ENCODE measurements at places on chromosomes 4 and X. TPM values are rescaled to one million over a fixed set of nuclear protein-coding genes. Genes with fewer than 3 reads are reported as not detected.

DNA sequence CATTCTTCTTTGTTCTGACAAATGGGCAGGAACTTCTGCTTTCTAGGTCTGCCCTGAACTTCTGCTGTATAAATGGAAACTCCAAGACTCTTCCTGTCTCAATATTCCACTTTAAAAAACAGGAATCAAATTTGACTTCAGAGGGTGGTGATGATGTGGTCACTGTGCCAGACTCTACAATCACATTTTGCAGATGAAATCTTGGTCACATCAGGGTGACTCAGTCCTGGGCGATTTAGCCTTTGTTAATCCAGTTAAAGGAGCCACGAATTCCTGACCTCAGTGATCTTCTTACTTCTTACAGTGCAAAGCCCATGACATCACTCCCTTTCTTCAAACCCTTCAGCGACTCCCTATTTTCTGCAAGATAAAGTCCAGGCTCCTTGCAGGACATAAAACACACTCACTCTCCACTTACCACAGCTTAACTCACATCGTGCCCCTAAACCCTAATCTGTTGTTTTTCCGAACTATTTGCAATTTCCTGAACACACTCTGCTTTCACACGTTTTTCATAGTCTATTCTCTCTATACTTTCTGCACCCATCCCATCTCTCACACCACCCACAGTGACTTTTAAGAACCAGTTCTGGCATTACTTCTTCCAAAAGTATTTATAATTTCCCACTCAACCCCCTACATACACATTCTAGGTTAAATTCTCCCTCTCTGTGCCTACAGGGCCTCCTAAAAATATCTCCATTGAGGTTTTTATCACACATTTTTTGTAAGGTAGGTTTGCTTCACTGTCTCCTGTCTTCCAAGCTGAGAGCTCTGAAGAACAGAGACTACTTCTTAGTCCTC lies 11.1 kb downstream of the GASK1B start:
- no peak for DNase-seq

GRCh38 chr4:3283483-3283882 lies 9.3 kb upstream of the RGS12 start:
- no peak for DNase-seq

Gene LRBA
- 58.4 TPM for total RNA-seq

Gene TLR7
- 1.0 TPM for total RNA-seq

DNA sequence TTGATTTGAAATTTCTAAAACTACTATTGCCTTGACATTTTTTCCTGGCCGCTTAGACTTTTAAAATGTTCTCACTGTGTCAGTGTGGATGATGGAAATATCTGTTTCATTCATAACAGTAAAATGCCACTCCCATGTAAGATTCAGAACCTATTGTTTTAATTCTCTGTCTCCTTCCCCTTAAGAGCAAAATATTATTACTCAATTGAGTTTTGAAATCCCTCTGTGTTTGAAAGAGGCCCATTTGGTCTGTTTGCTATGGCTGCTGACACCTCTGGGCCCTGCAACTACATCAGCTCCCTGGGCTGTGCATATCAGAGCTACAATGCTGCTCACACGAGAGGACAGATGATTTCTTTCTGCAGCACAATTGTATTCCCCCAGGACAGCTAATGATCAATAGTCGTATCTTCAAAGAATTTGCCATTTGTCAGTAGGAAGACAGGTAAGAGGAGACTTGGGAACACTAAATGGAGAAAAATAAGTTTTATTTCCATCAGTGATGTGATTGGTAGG lies 388.0 kb upstream of the GALNT7 start:
- no peak for DNase-seq

- DNase-seq, result no peak
Measured at GRCh38 chr4:159508917-159509500, 406.1 kb downstream of the RAPGEF2 start.

DNA sequence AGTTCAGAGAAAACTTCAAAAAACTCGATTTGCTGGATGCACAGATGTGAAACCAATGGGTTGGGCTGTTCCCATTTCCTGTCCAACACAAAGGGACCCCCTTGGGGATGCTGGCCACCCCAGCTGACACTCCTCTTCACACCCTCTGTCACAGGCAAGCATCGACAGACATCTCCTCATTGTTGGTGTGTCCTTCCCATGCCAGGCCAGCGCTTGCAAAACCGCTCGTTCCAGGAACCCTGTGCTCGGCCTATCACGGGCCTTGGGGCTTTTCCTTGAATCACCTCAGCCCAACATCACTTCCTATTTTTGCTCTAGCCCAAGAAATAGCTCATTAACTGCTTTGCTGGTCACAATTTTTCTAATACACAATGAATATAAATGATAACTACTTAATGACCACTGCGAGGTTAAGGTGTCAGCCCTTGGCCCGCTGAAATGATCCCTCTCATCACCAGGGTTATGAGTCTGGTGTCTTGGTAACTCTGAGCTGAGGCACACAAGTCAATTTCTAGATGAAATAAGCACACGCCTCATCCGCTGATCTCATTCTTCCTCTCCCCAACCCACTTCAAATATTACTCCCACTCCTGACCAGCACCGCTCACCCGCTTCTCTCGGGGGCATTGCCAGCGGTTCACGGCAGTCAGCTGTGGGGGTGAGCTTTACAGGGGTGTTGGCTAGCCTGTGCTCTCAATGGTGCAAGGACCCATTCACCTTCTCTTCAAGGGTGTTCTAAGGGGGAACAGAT lies 32.3 kb downstream of the BCOR start:
- DNase-seq, result peak; percentile 32

Gene FOXR2
- not detected for total RNA-seq

Gene TXK
- total RNA-seq, result 117 TPM

GRCh38 chr4:128386761-128387599 lies 99.4 kb upstream of the PGRMC2 start:
- no peak for DNase-seq

DNA sequence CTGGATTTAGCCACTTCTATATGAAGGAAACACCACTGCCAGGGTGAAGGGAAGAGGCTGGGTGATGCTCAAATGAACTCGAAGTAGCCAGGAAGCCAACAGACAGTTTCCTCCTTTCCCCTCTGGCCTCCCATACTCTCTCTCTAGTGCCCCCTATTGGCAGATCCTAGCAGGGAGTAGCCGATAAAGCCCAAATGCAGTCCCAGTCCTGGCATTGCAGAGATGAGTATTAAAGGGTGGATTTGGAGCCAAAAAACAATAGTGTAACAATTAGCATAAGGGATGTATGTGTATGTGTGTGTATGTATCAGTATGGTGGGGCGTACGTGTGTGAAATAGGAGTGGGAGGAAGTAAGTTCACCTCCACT lies 213.8 kb upstream of the LDB2 start:
- DNase-seq, result no peak

Gene NUP54
- 77.5 TPM for total RNA-seq

Gene KCNIP4
- total RNA-seq, result not detected

Gene REPS2
- total RNA-seq, result 1.1 TPM

Gene NAT8L
- total RNA-seq, result not detected

- no peak for DNase-seq
Measured at GRCh38 chr4:37659696-37660095, 26.5 kb downstream of the RELL1 start.

GRCh38 chr4:166169111-166169510 lies 296.1 kb downstream of the TLL1 start:
- DNase-seq, result no peak

GRCh38 chr4:75484190-75484589 lies 30.0 kb downstream of the RCHY1 start:
- no peak for DNase-seq

Gene PPP4R3C
- total RNA-seq, result not detected

DNA sequence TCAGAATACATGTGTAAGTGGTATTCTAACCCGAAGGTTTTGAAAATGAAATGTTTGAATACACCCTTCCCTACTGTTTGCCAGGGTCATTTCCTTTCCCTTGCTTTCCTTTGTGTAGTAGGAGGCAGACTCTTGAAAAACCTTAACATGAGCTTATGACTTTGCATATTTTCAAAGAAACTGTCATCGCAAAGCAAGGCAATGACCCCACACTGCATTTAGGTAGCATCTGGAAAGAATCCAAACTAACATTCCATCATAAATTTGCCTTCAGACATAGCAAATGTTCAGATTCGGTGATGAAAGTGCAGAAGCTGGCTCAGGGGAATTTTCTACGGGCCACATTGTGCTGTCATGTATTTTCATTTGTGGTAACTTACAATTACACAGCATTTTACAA lies 32.3 kb downstream of the SH2D1A start:
- no peak for DNase-seq

- peak; percentile 69 for DNase-seq
Measured at GRCh38 chr4:102759831-102760644, 730 bp downstream of the MANBA start.

- DNase-seq, result peak; percentile 43
Measured at GRCh38 chrX:134908356-134908755, 82.4 kb upstream of the SMIM10 start.

- DNase-seq, result no peak
Measured at GRCh38 chr4:95105983-95106382, 348.2 kb downstream of the BMPR1B start.

Gene PCDH19
- not detected for total RNA-seq

- DNase-seq, result no peak
Measured at GRCh38 chr4:177079327-177079726, 230.3 kb upstream of the NEIL3 start.
